ENCODE measurements at places on chromosomes 4 and X.

GRCh38 chr4:109801099-109801789 is 555 bp downstream of the CFI start:
- no peak for DNase-seq

- DNase-seq = no peak
Measured at GRCh38 chrX:121146059-121146628, 98.7 kb downstream of the GLUD2 start.

GRCh38 chr4:37441231-37442061 is 196.9 kb downstream of the NWD2 start:
- DNase-seq = peak; percentile 9

GRCh38 chr4:107577743-107578142 is 142.3 kb downstream of the PAPSS1 start:
- DNase-seq = no peak

DNA sequence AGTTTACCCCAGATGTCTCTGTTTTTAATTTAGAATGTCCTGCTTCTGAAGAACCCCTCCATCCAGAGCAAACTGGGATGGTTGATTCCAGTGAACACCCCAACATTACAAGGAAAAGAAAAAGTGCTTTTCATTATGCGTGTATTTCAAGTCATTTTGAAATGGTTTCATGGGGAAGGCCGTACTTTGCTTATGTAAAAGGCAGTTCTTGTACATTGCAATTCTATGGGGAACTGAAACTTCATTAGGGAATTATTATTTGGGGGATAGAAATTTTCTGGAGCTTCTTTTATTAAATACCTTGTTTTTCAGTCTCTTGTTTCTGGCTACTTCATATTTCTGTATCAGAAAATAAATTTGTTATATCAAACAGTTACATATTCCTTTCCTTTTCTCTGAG is 96.9 kb upstream of the ZNF518B start:
- DNase-seq = no peak

GRCh38 chr4:33628296-33628695 is 2616.0 kb downstream of the ARAP2 start:
- no peak for DNase-seq

DNA sequence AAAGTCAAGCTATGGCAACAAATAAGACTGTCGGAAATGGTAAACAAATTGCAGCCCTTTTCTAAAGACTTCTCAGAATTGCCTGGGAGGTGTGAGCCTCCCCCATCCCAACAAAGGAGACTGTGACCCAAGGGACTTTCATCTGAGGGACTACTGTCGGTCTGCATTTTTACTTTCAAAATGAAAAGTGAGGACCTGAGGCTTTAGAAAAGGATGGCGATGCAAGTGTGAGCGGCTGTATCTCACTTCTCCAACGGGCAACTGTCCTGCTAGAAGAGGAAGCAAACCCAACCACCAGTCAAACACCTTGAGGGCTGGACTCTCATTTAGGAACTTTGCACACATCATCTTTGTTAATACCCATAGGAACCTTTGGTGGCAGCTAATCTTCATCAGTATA is 62.6 kb upstream of the CLNK start:
- no peak for DNase-seq

DNA sequence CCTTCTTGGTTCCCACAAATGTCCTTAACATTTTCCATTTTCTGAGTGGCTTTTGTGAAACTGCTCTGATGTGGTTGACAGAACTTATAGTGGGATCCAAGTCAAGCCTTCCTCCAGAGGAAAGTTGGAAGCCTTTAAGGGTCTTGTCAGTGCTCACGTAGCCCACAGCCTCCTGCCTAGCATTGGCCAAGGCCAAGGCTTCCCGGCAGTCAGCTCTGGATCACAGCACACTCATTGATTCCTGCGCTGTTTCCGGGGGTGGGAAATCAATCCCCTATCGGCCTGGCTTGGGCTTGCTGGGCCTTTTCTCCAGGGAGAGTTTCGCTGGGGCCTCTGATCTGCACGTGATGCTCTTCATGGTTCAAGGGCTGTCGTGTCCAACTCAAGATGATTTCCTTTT is 76.1 kb downstream of the SLC9A6 start:
- no peak for DNase-seq

GRCh38 chrX:79400623-79401022 is 33.5 kb upstream of the ITM2A start:
- DNase-seq = no peak

DNA sequence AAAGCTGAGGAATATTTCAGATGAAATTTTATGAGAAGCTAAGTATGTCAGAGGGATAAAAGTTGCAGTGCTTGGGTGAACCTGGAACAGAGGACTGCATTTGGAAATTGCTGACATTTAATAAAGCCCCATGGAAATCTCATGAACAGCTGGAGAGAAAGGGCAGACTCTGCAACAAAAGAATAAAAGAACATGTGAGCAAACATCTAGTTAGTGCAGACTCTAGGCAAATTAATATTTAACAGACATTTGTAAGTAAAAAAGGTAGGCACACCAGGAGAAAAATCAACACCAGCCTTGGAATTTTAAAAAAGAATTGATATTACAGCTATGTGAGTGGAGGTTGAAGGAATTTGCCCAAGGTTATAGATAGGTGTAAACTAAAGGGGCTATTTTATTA is 114.6 kb upstream of the PUDP start:
- DNase-seq = no peak

DNA sequence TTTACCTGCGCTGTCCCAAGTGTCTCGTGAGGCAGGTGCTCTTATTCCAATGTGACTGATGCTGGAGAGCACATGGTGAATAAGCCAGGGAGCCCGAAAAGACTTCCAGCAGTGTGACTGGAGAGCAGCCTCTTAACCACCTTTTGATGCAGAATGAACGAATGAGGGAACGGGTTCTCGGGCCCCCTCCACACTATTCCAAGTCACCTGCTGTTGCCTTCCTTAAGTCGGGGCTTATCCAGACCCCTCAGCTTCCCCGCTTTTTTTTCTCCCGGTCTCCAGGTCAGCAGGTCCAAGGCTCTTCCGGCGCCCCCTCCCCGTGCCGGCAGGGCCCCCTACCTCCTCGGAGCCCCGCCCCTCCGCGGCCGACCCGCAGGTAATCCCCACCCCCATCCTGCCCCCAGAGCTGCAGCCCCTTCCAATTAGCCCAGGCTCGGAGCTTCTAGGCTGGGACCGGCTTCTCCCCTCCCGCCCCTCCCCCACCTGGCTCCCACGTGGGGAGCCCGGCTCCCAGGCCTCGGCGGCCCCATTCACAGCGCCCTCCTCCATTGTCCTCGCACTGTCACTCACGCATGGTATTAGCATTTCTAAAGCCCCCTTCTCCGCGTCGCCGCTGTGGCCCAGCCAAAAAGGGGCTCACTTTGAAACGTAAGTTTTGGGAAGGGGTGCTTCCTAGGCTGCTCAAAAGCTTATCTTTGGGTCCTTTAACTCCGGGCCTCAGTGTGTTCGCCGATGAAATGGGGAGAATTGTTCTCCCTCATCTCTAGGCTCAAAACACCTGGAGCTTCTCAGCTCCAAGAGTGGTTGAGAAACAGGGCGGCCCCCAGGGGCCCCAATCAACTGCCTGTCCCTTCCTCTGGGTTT is 56.2 kb upstream of the PJA1 start:
- DNase-seq = no peak

GRCh38 chr4:123770884-123771283 is 374.3 kb downstream of the SPRY1 start:
- no peak for DNase-seq

DNA sequence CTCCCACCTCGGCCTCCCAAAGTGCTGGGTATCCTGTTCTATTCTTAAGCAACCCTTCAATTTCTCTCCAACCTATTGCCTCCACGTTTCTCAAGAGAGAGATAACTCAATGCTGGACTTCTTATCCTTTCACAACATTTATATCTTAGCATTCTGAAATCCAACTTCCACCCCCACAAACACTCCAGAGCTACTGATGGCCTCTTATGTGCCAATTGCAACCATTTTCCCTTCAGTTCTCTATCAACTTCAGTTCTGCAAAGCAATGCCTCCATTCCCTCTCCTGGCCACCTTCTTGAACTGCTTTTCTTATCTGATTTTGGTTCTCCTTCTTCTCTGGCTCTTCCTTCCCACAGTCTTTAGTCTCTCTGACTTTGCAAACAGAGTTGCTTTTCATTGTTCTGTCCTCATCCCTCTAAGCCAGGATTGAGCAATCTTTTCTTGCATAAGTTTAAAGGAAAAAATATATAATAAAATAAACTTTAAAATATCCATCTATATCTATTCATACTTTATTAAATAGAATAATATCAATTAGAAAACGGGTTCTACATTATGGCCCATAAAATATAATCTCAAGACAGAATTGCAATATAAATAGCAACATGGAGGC is 3.6 kb upstream of the STBD1 start:
- DNase-seq = no peak

- no peak for DNase-seq
Measured at GRCh38 chr4:152327606-152328453, 208.1 kb downstream of the FBXW7 start.

- DNase-seq = no peak
Measured at GRCh38 chr4:102632241-102633065, 128.3 kb downstream of the MANBA start.

GRCh38 chr4:54063229-54063628 is 1.2 kb downstream of the CHIC2 start:
- DNase-seq = no peak

GRCh38 chr4:158299459-158300007 is 89.2 kb downstream of the TMEM144 start:
- DNase-seq = no peak

DNA sequence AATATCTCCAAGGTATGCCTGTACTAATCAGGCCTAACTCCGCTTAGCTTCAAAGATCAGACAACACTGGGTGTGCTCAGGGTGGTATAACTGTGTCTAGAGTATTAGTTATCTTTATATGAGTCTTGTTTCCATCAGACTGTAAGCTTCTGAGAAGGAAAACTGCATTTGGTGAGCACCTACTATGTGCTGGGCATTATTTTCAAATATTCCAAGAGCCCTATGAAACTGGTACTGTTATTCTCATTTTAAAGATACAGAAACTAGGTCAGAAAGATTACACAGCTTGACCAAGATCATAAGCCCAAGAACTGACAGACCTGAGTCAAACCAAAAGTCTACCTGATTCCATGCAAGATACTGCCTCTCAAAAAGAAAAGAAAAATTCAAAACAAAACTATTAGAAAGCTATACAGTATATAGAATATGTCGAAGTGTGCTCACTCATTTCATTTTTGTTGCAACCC is 44.4 kb downstream of the LRBA start:
- no peak for DNase-seq

- DNase-seq = peak; percentile 11
Measured at GRCh38 chr4:103099691-103100392, at the start of gene BDH2. TSS of gene BDH2 (minus strand) at chr4:103099834. CDS start at chr4:103096254, 3,580 bp downstream.

- DNase-seq = no peak
Measured at GRCh38 chr4:475962-476361, 23.0 kb downstream of the ZNF721 start.

GRCh38 chr4:15976456-15977447 is 13.8 kb upstream of the FGFBP2 start:
- DNase-seq = no peak

DNA sequence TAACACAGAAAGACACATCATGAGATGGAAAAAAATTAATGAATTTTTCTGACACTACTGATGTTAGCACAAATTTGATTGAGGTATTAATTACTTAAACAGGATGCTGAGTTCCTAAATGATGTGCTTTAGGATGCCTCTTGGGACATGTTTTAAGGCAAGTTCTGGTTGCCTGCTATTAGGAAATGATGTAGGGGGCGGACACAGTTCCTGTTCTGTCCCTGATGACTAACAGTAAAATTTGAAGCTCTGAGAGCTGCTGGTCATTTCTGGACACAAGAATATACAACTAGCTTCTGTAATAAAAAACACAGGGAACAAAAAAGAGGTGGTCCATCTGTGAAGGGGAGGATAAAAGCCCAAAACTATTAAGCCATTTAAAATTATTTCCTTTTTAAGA is 163.2 kb upstream of the ETNPPL start:
- no peak for DNase-seq

DNA sequence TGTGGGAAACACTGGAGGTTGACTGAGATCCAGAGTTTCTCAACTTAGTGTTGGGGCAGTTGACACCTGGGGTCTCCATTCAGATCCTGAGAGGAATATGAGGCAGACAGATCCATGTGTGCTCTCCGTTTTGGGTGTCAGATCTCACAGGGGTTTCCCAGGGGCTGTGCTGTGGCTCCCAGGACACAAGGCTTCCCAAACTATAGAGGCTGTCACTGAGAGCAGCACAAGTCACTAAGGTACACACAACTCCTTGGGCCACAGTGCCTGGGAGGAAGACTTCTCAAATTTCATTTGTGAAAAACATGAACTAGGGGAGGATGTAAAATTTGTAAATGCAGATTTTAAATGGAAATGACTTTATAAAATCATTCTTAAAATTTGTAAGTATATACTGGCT is 363.6 kb downstream of the FBXO8 start:
- DNase-seq = no peak

GRCh38 chr4:83876047-83876446 is 340.1 kb downstream of the GPAT3 start:
- no peak for DNase-seq

DNA sequence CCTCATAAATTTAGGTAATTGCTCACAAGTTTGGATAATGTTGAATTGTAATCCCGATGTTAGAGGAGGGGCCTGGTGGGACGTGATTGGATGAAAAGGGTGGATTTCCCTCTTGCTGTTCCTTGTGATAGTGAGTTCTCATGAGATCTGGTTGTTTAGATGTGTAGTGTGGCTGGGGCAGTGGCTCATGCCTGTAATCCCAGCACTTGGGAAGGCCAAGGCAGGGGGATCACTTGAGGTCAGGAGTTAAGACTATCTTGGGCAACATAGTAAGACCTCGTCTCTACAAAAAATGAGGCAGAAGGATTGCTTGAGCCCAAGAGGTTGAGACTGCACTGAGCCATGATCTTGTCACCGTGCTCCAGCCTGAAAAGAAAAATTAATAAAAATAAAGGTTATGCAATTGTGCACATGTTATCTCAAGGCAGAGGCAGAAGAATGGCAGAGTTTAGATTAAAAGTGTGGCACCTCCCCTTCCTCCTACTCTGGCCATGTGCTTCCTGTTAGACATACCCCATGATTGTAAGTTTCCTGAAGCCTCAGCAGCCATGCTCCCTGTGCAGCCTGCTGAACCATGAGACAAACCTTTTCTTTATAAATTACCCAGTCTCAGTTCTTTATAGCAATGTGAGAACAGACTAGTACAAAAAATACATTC is 36.5 kb downstream of the ERVMER34-1 start:
- DNase-seq = no peak

DNA sequence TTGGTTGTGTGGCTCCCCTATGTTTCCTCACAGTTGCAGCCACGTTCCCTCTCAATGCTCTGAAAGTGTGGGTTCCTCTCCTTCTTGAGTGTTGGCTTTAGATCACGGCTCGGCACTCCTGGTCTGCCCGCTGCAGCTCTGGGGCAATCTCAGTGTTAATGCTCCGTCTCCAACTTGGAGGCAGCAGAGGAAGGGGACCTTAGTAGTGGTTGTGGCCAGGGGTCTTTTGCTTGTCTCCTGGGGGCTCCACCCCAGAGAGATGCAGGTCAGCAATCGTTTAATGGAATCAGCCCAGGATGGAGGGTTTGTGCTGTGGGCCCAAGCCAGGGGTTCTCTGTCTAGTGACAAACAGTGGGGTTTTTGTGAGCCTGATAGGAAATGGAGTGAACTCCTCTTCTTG is 849.4 kb upstream of the DIAPH2 start:
- DNase-seq = no peak

GRCh38 chr4:20995610-20996009 is 295.4 kb downstream of the PACRGL start:
- DNase-seq = no peak
